Mesothelial cell of epicardium (in vitro differentiated cells): ENCODE measurements at places on chromosomes 13 and 19. TPM values are rescaled to one million over a fixed set of nuclear protein-coding genes. Genes with fewer than 3 reads are reported as not detected.
A peak's percentile ranks its signal among the peaks of the same experiment; 100 is the strongest.

GRCh38 chr19:18123819-18124218 lies 26.2 kb downstream of the MAST3 start:
- peaks cover 17% of the 10 kb centered on the region for H3K36me3 ChIP-seq
- H3K4me1 ChIP-seq = peaks cover 9% of the 10 kb centered on the region
- no peak overlapping the region for H3K4me3 ChIP-seq
- DNase-seq = no peak

DNA sequence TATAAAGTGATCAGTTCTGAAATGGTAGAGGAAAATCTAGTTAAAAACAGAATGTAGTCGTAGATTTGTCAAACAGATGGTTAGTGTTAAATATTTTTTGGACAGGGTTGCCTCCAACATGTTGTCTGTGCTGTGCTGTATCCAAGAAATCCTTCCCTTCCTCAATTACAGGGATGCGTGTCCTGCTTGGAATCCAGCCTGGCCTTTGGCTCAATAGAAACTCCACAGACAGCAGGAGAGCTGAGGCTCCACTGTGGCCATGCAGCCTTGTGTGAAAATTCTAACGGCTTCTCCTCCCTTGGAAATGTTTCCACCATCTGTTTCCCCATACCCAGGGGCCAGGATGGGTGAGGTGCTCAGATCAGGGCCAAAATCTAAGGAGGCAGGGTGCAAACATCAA lies 67.7 kb upstream of the USP29 start:
- no peak for DNase-seq
- H3K36me3 ChIP-seq = peaks cover 7% of the 10 kb centered on the region
- H3K27me3 ChIP-seq = no peaks in the 10 kb centered on the region
- H3K4me1 ChIP-seq = no peaks in the 10 kb centered on the region

Gene CEACAM3
- not detected in 3 replicates for total RNA-seq

DNA sequence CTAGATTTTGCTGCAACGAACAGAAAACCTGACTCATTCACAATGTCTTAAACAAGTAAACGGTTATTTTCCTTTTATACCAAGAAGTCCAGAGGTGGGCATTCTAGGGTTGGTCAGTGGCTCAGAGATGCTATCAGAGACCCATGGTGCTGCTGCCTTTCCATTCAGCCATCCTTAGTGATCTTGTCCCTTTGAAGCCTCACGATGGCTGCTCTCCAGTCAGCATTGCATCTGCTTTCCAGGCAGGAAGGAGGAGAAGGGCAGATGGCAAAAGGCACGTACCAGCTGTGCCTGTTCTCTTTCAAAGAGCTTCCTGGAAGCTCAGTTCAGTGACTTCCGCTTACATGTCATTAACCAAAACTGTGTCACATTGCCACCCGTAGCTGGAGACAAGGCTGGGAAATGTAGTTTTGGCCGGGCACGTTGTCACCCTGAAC lies 30.1 kb downstream of the WDFY2 start:
- H3K4me3 ChIP-seq = no peak overlapping the region
- no peak for DNase-seq
- no peak overlapping the region for H3K27ac ChIP-seq
- no peaks in the 10 kb centered on the region for H3K36me3 ChIP-seq

DNA sequence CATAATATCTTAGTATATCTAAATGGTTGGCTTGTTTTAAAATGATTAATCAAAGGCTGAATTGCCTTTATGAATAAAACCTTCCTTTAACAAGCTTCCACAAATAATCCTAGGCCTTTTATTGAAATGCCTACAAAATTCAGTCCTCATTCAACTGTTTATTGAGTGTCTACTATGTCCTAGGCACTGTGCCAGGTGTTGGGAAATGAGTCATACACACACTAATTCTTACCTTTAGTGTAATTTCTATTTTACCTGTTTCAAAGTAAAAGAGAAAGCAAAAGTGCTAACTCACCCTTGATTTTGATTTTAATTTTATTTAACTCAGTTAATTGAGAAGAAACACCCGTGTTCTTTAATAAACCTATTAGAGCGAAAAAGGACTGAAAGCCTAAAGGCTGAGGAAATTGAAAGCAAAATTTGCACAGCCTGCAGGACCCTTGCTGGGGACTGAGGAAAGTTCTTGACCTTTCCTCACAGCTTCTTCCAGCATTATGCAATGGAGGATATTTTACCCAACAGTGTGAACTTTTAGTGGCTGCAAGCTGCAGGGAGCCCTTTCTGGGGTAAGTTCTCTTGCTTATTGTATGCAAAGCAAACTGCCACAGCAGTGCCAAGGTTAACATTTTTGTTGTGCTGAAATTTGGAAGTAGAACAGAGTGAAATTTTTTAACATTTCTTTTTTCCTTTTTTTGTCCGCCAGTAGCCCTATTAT lies 83.1 kb downstream of the B3GLCT start:
- H3K36me3 ChIP-seq = peaks cover 29% of the 10 kb centered on the region
- no peak overlapping the region for H3K27ac ChIP-seq
- H3K4me3 ChIP-seq = no peak overlapping the region
- no peak for DNase-seq

- H3K36me3 ChIP-seq = peaks cover 2% of the 10 kb centered on the region
- no peak overlapping the region for H3K27ac ChIP-seq
- H3K27me3 ChIP-seq = peaks cover 9% of the 10 kb centered on the region
- DNase-seq = no peak
- H3K4me3 ChIP-seq = no peak overlapping the region
Observed at GRCh38 chr19:31408460-31409124, 59.4 kb upstream of the TSHZ3 start.

- peaks cover 31% of the 10 kb centered on the region for H3K4me1 ChIP-seq
- no peak overlapping the region for H3K27ac ChIP-seq
- H3K4me3 ChIP-seq = no peak overlapping the region
- no peak for DNase-seq
Observed at GRCh38 chr13:92177966-92178365, 779.5 kb downstream of the GPC5 start.

GRCh38 chr19:7986321-7987113 lies 18.9 kb downstream of the ELAVL1 start:
- H3K4me1 ChIP-seq = peaks cover 21% of the 10 kb centered on the region
- peaks cover 43% of the 10 kb centered on the region for H3K36me3 ChIP-seq
- H3K27me3 ChIP-seq = no peaks in the 10 kb centered on the region
- no peak overlapping the region for H3K4me3 ChIP-seq
- H3K27ac ChIP-seq = no peak overlapping the region

DNA sequence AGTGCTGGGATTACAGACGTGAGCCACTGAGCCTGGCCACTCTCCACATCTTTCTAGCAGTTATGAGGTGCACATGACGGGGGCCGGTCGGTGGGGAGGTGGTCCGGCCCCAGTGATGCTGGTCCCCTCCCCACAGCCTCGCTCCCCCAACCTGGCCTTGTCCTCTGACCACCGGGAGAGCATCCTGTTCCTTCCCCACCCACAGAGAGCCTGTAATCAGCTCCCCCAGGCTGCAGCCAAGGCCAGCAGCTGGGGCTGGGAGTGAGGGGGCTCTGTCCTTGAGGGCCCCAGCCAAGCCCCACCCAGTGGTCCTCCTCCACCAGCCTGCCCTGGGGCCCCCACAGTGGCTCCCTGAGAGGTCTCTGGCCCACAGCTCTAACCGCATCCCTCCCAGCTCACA lies 3.0 kb upstream of the INSL3 start:
- H3K27me3 ChIP-seq = peaks cover 10% of the 10 kb centered on the region
- no peaks in the 10 kb centered on the region for H3K4me1 ChIP-seq
- H3K4me3 ChIP-seq = no peak overlapping the region
- no peak overlapping the region for H3K27ac ChIP-seq
- H3K36me3 ChIP-seq = no peaks in the 10 kb centered on the region
- DNase-seq = no peak

DNA sequence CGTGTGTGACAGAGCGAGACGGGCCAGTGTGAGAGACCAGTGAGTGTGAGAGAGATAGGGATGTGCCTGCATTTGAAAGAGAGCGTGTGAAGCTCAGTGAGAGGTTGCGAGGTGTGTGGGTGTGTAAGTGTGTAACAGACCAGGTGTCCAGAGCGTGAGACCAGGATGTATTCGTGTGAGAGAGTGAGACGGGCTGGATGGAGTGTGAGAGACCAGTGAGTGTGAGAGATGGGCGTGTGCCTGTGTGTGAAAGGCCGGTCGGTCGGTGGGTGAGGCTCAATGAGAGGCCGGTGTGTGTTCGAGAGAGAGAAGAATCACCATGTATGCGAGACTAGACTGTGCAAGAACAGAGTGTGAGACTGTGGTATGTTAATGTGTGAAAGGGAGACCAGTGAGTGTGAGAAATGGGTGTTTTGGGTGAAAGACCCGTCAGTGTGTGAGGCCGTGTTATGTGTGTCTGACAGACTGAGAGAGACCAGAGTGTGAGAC lies 679 bp downstream of the ZNF471 start:
- no peaks in the 10 kb centered on the region for H3K4me1 ChIP-seq
- no peak for DNase-seq
- peaks cover 2% of the 10 kb centered on the region for H3K36me3 ChIP-seq
- no peak overlapping the region for H3K4me3 ChIP-seq
- H3K27me3 ChIP-seq = no peaks in the 10 kb centered on the region

DNA sequence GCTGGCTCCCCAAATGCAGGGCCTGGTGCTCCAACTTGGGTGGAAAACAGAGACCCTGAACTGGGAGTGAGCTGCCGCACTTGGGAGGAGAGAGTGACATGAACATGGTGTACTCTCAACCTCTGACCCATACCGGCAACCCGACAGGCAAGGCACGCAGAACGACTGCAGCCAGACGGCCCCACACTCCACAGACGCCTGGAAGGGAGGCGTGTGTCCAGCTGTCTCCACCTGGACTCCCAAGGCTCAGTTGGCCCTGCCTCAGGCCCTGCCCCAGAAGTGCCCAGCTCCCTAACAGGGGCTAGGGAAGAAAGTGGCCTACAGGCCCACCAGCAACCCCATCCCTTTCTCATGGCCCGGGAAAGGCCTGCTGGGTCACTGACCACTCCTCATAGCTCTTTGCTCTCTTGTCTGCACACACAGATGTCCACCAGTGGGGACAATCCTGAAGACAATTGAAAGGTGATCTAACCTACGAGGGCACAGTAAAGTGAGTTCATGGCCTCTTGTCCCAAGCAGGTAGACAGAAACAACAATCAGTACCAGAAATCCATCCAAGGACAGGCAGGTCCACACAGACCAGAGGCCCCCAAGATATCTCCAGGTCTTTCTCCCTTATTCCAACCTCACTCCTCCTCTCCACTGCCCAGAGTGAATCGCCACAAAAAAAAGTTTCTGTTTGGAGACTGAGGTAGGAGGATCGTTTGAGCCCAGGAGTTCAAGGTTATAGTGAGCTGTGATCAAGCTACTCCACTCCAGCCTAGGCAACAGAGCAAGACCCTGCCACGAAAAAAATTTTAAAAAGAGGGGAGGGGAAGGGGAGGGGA lies 28.2 kb downstream of the ELL start:
- no peak for DNase-seq
- no peak overlapping the region for H3K4me3 ChIP-seq
- no peaks in the 10 kb centered on the region for H3K27me3 ChIP-seq
- H3K4me1 ChIP-seq = peaks cover 20% of the 10 kb centered on the region

Gene KLK15
- total RNA-seq = not detected in 3 replicates

DNA sequence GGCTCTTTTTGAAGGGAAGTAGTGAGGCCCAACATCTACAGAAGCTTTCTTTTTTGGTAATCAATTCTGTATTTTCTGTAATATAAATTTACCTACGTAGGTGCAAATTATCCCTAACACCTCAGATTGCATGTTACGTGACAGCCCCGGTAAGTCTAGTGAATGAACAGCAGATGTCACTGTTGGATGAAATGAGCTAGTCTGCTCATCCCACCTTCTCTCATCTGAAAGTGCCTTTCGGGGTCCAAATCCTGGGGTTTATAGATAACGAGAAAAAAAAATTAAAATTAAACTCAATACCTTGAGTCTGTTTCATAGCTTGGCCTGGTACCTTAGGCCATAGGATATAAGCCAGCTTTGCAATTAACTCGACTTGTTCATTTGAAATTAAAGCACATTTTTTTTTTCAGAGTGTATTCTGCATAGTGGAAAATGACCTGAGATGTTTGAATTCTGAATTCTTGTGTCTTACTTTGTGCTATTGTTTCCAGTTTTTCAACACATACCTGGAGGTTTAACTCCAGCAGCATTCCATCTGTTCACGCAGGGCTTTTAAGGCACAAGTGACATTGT lies 548.2 kb downstream of the GPC5 start:
- DNase-seq = no peak
- peaks cover 24% of the 10 kb centered on the region for H3K4me1 ChIP-seq
- H3K27ac ChIP-seq = no peak overlapping the region

DNA sequence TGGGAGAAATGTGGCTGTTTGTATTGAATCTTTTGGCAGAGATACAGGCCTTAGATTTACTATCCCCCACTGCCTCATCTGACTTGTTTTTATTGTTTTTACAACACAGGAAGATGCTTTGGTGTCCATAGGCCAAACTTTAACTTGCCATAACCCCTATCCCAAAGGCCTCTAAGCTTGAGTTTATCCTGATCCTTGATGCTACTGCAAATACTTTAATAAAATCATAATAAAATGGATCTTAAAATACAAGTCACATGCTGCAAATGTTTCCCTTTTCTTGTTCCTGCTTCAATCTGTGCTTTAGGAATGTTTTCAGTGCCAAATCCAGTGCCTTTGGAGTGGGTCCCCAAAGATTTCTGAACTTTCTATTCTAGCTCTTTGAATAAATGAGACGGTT lies 770.6 kb downstream of the DACH1 start:
- H3K27me3 ChIP-seq = no peaks in the 10 kb centered on the region
- DNase-seq = no peak

DNA sequence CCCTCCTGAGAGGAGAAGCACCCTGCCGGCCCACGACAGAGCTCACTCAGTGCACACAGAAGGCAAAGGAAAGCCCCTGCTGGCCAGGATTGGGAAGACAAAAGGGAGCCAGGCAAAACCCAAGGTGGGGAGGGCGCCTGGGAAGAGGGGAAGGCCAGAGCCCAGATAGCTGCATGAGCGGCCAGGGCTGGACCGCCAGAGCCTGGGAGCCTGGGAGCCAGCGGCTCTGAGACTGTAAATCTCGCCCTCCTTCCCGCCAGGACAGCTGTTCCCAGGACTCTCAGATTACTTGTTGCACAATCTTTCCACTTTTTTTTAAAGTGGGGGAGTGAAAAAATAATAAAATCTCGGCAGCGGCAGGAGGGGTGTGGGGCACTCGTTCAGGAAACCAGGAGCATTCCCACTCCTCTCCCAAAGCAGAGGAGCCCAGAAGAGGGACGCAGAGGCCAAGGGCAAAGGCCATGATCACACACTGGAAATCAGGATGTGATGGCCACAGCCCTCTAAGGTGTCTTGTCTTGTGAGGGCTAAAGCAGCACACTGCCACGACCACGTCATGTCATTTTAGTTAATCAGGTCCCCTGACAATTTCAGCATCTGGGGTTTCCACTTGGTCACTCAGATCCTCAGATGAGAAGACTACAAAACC lies 19.6 kb upstream of the EPHX3 start:
- peaks cover 12% of the 10 kb centered on the region for H3K36me3 ChIP-seq
- no peak overlapping the region for H3K4me3 ChIP-seq
- H3K27me3 ChIP-seq = no peaks in the 10 kb centered on the region
- peak; percentile 53 for DNase-seq
- peak overlapping the region; percentile 92 for H3K27ac ChIP-seq

- peak overlapping the region; percentile 17 for H3K27ac ChIP-seq
- peaks cover 34% of the 10 kb centered on the region for H3K36me3 ChIP-seq
- no peak for DNase-seq
Observed at GRCh38 chr19:43589678-43590077, 6.3 kb downstream of the IRGQ start.

Gene CLC
- total RNA-seq = not detected in 3 replicates

Gene ZNF699
- 9.5 to 11.2 TPM (median 10.1 TPM) in 3 replicates for total RNA-seq

Gene HCN2
- total RNA-seq = 1.1 to 1.6 TPM (median 1.5 TPM) in 3 replicates

- H3K27ac ChIP-seq = no peak overlapping the region
- no peak for DNase-seq
- H3K27me3 ChIP-seq = peaks cover 8% of the 10 kb centered on the region
- H3K4me3 ChIP-seq = no peak overlapping the region
Observed at GRCh38 chr13:45799451-45799850, 52.1 kb downstream of the SIAH3 start.

- peaks cover 5% of the 10 kb centered on the region for H3K27me3 ChIP-seq
- H3K4me3 ChIP-seq = no peak within 1 kb of the TSS
- H3K4me1 ChIP-seq = no peaks in the 10 kb centered on the region
- peaks cover 4% of the 10 kb centered on the region for H3K36me3 ChIP-seq
Observed at GRCh38 chr19:7348587-7349230, at the start of gene ARHGEF18. TSS of gene ARHGEF18 (plus strand) at chr19:7348937. CDS start at chr19:7362891, 13,954 bp downstream.
